ENCODE measurements at places on chromosomes 2 and 18.

GRCh38 chr2:128690431-128690830 lies 371.8 kb upstream of the HS6ST1 start:
- no peak for DNase-seq

DNA sequence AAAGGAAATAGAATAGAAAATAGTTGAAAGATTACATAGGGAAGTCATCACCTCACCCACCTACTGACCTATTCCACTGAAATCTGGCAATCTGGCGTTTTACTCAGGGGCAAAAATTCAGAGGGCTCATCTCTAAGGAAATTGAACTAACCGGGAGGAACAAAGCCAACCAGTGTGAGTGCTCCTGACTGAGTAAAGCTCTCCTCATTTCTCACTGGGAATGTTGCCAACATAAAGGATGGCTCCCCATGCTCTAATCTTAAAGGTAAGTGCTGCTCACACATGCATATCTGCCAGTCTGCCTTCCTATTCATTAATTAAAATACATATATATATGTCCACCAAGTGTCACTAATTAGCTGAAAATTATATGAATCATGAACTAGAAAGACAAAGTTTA lies 13.5 kb upstream of the DOK6 start:
- DNase-seq: no peak

- no peak for DNase-seq
These were observed 2.4 kb upstream of the CELF4 start for GRCh38 chr18:37567994-37568359.

DNA sequence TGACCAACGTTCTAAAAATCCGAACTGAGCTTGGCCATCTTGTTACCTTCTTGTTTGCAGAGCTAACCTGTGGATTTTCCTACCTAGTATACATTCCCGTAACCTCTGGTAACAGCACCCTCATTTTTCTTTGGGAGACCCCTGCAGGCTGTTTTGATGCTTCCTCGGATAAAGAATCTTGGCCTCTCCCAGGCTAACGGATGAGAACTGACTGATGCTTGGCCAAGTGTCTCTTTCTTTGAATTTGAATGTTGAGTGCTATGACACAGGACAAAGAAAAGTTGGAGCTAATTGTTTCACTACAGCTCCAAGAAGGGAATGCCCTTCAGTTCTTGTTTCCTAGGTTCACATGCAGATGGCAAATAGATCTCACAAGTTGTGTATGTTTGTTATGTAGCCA lies 19.3 kb upstream of the CAVIN2 start:
- DNase-seq: no peak

DNA sequence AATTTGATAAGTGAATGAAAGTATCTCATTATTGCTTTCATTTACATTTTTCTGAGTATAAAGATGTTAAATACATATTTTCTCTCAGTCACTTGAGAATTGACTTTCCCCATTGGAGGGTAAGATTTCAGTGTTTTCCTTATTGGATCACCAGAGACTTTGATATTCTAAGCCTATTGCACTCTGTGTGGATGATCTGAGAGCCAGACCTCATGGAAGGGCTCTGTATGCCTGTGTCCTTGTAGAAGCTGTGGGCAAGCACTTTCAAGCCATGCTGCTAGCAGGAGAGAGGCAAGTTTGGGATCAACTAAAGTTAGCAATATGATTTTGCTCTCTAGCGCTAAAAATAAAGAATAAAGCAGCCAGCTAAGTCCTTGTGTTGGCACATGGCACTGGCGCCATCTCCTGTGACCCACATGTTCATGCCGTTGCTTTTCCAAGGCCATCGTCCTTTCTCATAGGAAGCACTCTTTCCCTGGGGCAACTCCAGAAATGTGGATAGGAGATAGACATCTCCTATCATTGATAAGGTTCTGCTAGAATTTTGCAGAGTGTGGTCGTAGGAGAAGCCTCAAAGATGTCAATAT lies 72.6 kb downstream of the AOX1 start:
- DNase-seq: no peak

- no peak for DNase-seq
These were observed 172.6 kb downstream of the ANKRD44 start for GRCh38 chr2:197137826-197138477.

GRCh38 chr2:217981971-217982370 lies 20.8 kb downstream of the TNS1 start:
- DNase-seq: no peak

- no peak for DNase-seq
These were observed 66.2 kb upstream of the FOSL2 start for GRCh38 chr2:28326469-28326805.
